ENCODE measurements at places on chromosomes 2 and 18.

GRCh38 chr2:178933493-178933892, 116.4 kb downstream of the CCDC141 start:
- no peak for DNase-seq

DNA sequence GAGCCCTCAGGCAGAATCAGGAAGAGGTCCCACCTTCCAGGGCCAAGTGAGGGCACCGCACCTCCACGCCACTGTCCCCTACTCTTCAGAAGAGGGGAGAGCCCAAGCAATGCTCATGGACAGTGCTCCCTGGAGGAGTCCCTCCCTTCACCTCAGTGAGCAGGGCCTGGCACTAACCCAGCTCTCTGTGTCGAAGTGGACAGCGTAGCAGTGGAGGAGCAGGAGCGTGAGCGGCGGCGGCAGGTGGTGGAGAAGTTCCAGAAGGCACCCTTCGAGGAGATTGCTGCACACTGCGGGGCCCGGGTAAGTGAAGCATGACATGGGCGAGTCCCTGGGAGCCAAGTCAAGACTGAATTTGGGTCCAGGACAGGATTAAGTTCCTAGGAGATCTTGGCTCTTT, 16.7 kb downstream of the POMC start:
- DNase-seq = no peak

DNA sequence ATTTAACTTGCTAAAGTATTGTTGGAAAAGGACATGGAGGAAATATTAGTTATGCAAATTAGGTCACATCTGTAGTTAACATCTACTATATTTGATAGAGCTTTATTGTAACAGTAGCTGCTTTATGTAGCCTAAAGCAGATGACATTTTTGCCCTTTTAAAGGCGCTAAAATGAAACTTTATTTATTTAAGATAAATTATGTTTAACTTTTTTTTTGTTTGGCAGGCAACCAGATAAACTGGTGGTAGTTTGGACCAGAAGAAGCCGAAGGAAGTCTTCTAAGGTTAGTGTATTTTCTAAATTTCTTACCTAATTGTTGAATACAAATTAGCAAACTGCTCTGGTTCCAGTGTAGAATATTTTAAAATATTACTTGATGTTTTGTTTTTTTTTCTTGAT, 41.7 kb downstream of the EHBP1 start:
- no peak for DNase-seq

GRCh38 chr18:60064271-60064670, 164.5 kb downstream of the PMAIP1 start:
- no peak for DNase-seq

- no peak for DNase-seq
Measured at GRCh38 chr2:160052531-160052930, 9.9 kb downstream of the PLA2R1 start.

DNA sequence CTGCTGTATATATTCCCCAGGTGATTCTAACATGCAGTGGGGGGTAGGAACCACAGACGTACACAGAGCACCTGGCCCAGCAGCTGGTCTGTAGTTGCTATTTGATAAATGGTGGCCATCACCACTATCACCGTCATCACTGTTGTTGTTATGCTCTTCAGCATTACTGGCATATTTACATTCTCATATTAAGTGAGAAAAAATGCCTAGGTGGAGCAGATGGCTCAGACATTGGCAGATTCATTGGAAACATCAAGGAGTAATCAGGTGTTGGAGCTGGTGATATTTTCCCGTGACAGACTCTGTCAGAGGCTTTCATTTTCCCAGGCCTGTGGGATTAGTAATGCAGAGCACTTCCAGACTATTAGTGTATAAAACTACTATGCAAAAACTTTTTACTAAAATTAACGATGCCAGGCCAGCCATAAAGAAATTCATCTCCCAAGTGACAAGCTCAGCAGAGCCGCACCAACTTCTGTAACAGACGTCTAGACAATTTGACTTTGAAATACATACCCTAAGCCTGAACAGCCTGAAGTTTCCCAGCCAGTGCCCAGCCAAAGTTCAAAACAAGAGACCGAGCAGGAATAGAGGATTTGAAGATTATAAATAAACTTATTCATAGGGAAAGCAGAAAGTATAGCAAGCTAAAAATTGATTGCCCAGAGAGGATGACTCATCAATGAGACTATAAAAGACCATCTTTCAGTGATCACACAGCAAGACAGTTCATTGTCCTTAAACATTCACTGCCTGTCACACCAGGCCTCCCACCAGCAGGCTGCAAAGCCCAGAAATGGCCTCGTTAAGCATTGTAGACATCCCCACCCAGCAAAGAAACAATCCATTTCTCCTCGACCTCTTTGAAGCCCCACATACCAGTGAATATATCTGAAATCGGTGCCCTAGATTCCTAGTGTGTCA, 247.4 kb upstream of the CHAC2 start:
- DNase-seq = peak; percentile 98

GRCh38 chr2:206443735-206444527, 599 bp downstream of the ADAM23 start:
- DNase-seq = peak; percentile 75

GRCh38 chr2:213016166-213016983, 135.0 kb downstream of the IKZF2 start:
- DNase-seq = no peak

DNA sequence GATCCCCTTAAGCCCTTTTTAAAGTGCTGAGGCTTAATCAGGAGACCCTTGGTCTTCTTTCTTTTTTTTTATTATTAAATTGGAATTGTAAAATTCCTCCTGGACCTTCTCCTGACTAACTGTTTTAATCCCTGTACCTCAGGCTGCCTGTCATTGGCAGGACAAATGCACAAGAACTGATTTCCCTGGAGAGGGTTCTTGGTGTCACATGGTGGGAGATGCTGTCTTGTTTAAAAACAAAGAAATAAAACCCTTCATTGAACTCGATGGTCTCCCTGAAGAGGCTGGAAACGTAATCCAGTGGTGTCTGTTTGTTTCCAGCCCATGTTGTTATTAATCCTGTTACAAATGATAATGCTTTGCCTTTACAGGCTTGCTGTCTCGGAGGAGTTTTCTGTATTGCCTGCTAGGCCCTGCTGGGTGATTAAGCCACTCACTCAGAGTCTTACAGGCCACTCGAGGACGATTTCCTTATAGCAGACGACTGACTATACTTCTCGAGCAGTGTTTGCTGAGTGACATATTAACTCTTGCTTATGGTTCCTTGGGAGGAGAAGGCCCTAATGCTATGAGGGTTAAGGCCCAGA, 100.5 kb upstream of the MGAT5 start:
- DNase-seq = no peak

DNA sequence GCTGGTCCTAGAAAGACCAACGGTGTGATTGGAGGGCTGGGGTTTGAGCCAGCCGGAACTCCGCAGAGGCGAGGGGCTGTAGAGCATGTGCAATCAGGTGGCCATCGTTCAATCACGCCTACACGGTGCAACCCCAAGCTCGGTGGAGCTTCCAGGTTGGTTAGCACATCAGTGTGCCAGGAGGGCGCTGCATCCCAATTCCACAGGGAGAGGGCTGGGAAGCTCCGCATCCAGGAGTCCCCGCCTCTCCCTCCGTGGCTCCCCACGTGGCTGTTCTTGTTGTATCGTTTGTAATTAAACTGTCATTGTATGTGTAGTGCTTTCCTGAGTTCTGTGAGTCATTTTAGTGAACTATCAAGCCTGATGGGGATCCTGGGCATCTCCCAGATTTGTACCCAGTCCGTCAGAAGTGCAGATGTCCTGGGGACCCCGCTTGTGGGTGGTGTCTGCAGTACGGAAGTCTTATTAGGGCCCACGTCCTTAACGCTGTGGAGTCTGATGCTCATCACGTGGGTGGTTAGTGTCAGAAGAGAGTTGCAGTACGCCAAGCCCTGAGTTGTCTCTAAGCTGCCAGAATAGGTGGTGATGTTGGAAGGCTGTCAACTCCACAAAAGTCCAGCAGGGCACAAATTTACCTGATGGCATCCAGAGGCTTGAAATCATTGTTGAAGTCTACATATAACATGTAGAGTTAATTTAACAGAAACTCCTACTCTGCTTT, 20.6 kb upstream of the AMMECR1L start:
- DNase-seq = peak; percentile 66

GRCh38 chr2:25355270-25355669, 13.5 kb upstream of the DNMT3A start:
- DNase-seq = no peak

GRCh38 chr2:159232456-159233170, 53.9 kb downstream of the WDSUB1 start:
- peak; percentile 22 for DNase-seq

DNA sequence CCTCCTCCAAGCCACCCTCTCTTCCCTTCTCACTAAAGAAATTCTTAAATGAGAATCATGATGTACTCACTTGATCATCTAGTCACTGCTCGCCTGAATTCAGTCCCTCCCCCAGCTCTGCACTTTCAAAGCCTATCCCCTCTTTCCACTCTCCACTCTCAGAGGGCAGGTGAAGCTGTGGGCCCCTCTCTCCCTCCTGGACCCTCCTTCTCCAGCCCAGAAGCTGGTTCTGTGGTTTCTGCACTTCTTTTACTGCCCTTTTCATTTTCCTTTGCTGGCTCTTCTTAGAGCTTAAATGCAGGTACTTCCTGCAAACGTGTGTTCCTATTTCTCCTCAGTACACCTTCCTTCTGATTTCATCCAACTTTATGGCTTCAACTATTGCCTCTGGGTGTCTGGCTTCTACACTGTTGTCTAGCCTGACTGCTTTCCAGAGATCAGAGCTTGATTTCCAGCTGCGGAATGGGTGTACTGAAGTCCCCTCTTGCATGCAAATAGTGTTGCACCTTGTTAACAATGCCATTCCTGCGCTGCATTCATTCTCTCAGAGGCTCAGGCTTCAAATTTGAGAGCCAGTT, 15.3 kb upstream of the TXNDC2 start:
- DNase-seq = no peak

DNA sequence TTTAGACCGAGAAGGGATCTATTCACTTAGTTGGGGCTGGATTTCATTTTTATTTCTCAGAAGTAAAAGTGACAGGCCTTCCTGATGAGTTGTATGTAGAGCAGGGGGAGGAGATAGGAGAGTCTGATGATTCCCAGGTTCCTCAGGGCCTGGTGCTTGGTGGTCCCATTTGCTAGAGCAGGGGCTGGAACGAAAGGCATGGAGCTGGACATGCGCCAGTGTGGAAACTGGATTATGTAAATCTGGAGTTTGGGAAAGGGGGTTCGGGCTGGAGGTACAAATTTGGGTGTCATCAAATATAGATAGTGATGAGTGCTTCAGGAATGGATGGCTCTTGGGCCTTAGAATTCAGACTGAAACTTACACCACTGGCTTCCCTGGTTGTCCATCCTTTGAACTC, 27.5 kb downstream of the GNLY start:
- no peak for DNase-seq
